Tongue (tissue), 3 donors: ENCODE measurements at places on chromosomes 4 and X. TPM values are rescaled to one million over a fixed set of nuclear protein-coding genes. Genes with fewer than 3 reads are reported as not detected.

AFM gene
- total RNA-seq, result not detected

SSX4B gene
- total RNA-seq, result not detected

SMPX gene
- total RNA-seq, result 325 TPM

SRPK3 gene
- total RNA-seq, result 81.4 TPM

PITX2 gene
- 58.0 TPM for total RNA-seq

EGFL6 gene
- 12.5 TPM for total RNA-seq

MAMLD1 gene
- 3.5 TPM for total RNA-seq

DNA sequence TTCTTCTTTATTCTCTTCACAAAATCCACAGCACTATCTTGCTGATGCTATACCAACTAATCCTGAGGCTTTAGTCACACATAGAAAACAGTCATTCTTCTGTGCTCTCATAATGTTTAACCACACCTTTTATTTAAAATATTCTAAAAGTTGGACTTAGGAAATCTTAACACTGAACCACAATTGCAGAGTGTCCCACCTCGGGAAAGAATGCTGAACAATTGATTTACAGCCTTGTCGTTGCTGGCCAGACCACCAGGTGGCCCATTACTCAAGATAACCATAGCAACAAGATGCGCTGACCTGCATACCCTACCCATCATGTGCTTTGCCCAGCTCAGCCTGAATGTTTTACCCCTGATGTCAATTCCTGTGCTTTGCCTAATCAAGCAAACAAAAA, 100.8 kb downstream of the ARSJ start:
- DNase-seq, result peak; percentile 33

GRCh38 chr4:3305610-3306371, 13.0 kb downstream of the RGS12 start:
- no peak for DNase-seq

DNA sequence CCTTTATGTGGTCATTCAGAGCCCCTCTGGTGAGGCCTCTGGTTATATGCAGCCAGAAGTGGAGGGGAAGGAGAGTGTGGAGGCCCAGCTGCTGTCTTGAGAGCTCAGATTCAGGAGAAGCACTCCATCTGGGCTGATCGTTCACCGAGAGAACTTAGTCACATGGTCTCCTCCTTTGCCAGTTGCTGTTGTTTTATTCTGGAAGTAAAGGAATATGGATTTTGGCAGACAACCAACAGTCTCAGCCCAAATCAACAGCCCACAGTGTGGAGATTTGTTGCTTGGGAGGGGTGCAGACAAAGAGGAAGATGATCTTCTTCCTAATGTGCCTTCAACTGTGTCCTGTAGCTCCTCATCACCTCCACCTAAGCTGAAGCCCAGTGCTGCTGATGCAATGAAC, 355.4 kb downstream of the ANK2 start:
- DNase-seq, result peak; percentile 79

DNA sequence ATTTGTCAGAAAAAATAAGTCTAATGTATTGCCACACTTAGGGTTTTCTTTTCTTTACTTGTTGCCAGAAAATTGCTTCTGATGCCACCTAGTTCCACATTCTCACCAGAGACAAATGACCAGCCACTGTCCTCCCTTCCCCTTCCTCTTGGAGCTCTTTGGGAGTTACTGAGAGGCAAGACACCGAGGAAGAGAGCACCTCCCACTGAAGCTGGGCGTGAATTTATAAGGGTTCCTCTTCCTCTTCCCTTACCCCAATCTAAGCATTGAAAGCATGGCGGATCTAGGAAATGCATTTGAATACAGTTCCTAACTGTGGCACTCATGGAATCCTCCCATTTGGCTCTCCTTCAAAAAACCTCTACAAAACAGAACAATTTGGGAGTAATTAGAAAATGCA, 30.0 kb downstream of the ANXA3 start:
- no peak for DNase-seq

DNA sequence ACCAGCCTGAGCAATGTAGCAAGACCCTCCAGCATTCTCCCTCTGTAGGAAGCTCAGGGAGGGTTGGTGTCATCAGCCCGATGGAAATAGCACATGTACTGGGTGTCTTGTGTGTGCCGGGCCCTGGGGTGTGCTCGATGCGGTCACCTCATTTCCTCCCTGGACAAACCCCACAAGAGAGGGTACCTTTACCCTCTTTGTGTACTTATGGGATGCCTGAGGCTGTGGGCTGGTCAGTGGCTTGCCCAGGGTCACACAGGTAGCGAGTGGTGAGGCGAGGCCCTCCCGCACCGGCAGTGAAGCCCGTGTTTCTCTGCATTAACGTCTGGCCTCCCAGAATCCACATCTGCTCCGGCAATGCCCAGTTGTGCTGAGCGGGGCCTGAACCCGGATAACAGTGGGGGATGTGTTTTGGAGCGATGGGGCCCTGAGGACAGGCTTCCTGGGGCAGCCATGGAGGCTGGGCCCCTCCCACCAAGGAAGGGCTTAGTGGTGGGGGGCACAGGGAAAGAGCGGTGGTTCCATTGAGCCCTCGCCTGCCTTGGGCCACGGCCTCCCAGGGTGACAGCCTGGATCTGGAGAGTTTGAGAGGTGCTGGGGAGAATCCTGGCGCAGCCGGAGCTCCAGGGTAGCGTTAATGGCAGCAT, 8.1 kb downstream of the PSAPL1 start:
- no peak for DNase-seq

- DNase-seq, result no peak
These were observed 107.2 kb downstream of the TBCK start for GRCh38 chr4:106208481-106209460.

DNA sequence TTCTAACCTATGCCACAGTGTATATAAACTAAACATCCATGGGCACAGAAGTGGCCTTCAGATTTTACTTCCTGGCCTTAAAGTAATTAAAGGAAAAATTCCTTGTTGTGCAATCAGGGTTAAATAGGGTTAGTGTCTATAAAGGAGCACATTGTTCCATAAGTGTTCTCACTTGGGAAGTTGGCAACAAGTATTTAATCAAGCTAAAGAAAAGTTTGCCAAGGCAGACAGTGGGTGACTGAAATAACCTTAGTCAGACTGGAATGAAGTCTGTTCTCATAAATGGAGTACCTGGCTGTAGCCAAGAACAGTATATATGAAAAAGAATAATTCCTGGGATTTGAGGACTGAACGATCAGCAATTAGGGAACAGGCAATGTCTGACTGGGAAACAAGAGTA, 213.6 kb downstream of the HTR2C start:
- no peak for DNase-seq

DNA sequence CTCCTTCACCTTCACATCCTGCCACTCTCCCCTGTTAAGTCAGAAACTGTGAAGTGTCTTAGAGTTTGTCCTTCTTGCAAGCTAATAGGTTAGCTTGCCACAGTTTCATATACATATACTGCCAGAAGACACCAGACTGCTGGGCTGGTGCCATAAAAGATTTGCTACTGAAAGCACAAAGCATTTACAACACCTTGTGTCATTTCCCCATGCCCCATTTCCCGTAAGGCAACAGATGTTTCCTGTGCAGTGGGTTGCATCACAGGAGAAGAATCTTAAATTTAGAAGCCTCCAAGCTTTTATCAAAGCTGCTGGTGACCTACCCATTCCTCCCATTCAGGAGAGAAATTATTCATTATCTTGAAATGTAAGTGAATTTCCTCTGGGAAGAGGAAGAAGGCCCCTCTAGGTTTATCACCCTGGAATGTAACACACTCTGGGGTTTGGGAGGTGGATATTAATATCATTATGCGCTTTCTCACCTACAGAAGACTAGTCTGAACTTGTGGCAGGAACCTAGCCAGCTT, 34.5 kb upstream of the RAB33B start:
- DNase-seq, result peak; percentile 52

GRCh38 chr4:10144966-10145365, 28.4 kb upstream of the WDR1 start:
- no peak for DNase-seq

GRCh38 chrX:24767557-24767956, 73.8 kb downstream of the POLA1 start:
- DNase-seq, result no peak

DNA sequence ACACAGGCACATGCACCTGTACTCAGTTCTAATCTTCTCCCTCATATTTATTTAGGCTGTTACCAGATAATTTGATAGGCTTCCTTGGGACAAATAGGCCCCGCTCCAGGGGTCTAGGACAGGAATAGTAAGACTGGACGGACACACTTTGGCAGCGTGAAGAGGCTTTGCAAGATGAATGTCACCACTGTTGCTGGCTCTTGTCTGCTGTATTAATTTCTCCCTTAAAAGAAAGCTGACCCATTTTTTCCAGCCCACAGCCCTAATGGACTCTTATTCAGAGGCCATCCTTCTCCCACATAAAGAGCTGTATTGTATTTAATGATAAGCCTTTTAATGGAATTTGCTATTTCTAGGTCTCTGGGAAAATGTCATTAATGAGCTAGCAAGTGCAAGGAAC, 18.0 kb downstream of the FAM184B start:
- peak; percentile 38 for DNase-seq

GRCh38 chrX:97743014-97743413, 859.3 kb downstream of the RPA4 start:
- DNase-seq, result no peak

- DNase-seq, result no peak
These were observed 205.1 kb downstream of the PPP3CA start for GRCh38 chr4:101142259-101142658.

DNA sequence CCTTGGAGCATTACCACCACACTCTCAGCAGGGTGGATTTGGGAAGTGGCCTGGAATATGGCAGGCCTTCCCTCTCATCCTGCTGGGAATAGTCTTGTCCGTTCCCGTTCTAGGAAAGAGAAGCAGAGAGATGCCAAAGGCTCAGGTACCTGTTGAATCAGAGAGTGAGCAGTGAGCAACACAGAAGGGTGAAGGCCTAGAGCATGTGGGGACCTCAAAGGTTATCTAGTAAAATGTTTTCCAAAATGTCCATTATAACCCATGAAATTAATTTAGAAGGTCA, 30.8 kb downstream of the SLC16A2 start:
- DNase-seq, result no peak

DNA sequence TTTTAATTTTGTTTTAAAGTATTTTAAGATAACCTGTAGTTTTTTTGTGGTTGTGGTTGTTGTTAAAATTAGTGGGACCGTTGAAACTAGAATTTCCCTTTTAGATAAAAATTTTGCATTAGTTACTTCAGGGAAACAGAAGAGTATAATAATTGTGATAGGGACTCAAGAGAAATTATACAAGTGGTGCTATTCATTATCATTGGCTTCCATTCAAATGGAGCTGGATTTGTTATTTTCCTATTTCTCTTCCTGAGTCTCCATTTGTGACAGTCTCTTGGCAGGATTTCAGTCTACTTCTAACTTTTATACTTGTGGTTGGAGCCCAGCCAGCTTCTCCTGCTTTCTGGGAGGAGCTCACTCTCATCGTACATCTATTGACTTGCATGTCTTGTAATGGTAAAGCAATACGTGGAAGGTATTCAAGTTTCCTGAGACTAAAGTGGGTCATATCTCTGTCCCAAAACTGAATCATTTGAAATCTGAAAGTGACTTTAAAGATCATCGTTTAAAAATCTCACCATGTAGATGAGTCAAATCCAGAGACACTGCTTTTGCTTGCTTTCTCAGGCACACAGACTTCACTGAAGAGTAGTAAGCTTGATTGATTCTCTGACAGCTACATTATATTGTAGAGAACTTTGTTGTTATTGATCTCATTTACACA, 155.8 kb downstream of the RPA4 start:
- DNase-seq, result peak; percentile 42

DNA sequence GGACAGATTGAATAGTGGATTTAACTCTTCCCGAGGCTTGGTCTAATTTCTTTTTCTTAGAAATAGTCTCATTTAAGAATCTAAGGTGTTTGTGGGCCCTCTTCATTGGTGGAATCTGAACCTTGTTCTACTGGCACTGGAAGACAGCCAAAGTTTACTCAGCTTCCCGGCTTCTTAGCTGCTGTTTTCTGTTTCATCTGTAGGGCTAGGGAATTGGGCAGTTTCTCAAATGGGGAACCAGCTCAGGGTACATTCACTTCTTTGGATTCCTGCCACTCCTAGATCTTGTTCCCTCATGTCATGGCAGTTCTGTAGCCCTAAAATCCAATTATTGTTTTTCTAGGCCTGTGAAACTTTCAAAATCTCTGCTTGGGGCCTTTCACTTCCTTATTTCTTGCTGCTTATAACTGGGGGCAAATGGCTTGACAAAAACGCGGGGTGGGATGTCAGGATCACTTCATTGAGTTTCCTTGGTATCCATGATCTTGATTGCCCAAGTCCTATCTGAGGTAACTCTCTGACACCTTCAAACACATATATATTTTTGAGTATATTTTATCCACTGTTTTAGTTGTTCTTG, 985.0 kb downstream of the C4orf33 start:
- DNase-seq, result no peak
